ENCODE measurements at places on chromosomes 7 and 10. TPM values are rescaled to one million over a fixed set of nuclear protein-coding genes. Genes with fewer than 3 reads are reported as not detected.

TMEM229A gene
- total RNA-seq, result not detected

CRPPA gene
- total RNA-seq, result 0.63 TPM

NME8 gene
- total RNA-seq, result 1.7 TPM

ANAPC16 gene
- 92.6 TPM for total RNA-seq

GIMAP2 gene
- total RNA-seq, result 159 TPM

TUBAL3 gene
- not detected for total RNA-seq

MKLN1 gene
- 78.5 TPM for total RNA-seq

SPDYE2B gene
- 0.21 TPM for total RNA-seq

SLC16A9 gene
- not detected for total RNA-seq

IPMK gene
- 3.5 TPM for total RNA-seq

TYW1 gene
- 17.4 TPM for total RNA-seq
